ENCODE measurements at places on chromosomes 3 and 15.

GRCh38 chr15:92346063-92346462 is 47.6 kb upstream of the ST8SIA2 start:
- no peak for DNase-seq

DNA sequence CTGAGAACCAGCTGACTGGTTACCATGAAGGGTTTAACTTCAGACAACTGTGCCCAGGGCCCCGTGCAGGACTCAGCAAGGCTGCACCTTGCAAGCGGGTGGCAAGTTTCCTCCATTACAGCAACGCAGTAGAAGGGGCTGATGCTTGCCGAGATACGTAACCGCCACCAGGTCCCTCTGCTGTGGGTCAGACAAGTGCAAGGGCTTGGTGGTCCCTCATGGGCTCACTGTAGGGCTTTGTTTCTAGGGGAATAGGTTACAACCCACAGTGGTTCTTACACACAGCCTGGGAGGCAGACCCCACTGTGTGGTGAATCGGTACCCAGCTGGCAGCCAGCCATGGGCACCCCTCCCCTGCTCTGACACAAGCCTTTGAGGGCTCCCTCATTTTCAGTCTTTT is 15.5 kb upstream of the SNRPA1 start:
- DNase-seq: no peak

DNA sequence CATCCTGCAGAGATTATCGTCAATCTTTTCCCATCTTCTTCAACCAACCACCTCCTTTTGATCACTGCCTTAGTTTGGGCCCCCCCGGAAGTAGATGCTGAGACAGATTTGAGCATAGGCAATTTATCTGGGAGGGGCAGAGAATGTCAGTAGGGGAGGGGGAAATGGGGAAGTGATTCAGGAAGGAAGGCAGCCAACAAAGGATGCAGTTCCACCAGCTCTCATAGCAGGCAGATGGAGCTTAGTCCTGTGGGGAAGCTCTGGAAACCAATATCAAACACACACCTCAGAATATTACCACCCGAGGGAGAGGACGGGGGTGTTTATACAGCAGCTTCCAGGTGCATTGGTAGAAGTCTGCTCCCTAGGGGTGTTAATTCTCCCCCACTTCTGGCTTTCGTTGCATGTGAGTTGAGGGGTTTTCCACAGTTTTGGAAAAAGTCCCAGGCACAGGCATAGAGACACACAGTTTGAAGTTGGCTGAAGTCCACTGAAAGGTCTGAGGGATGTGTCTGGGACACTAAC is 91.5 kb upstream of the TNFAIP8L3 start:
- no peak for DNase-seq

- no peak for DNase-seq
Observed at GRCh38 chr3:66418475-66418931, 82.3 kb downstream of the LRIG1 start.

GRCh38 chr15:40006003-40006402 is 33.0 kb downstream of the SRP14 start:
- no peak for DNase-seq

- no peak for DNase-seq
Observed at GRCh38 chr3:177994976-177995375, 541.3 kb upstream of the KCNMB2 start.

DNA sequence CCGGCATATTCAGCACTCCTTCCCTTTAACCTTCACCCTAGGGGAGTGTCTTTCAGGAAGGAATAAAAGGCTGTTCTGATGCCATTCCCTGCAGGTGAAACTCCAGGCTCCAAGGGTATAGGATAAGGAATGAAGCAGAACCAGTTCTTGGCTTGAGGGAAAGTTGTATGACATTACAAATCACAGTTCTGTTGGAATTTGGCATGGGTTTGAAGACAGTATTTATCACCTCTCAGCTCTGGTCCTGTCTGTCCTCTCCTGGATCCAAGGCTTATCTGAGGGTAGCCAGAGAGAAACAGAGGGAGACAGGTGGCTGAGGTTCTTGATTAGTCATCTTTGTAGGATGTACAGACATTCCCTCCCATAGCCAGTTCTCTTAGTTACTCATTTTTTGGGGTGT is 37.1 kb downstream of the RAB11A start:
- DNase-seq: no peak

GRCh38 chr3:47000198-47000815 is 20.8 kb downstream of the NBEAL2 start:
- no peak for DNase-seq

All from activated naive CD4-positive, alpha-beta T cell treated with anti-CD3 and anti-CD28 coated beads, Interleukin-2, amount 10 ng/mL, durations not matched to agents 7 days and 5 days (primary cell).